Ascending aorta (tissue), 2 donors: ENCODE measurements at places on chromosomes 6 and 20. TPM values are rescaled to one million over a fixed set of nuclear protein-coding genes. Genes with fewer than 3 reads are reported as not detected.

GRCh38 chr6:119957195-119957594 is 607.6 kb upstream of the MAN1A1 start:
- DNase-seq: no peak
- H3K4me3 ChIP-seq: no peak overlapping the region
- no peak overlapping the region for H3K27ac ChIP-seq
- H3K4me1 ChIP-seq: no peaks in the 10 kb centered on the region
- H3K36me3 ChIP-seq: no peaks in the 10 kb centered on the region

Gene TFAP2A
- 0.21 TPM for total RNA-seq

Gene HLA-G
- total RNA-seq: not detected

DNA sequence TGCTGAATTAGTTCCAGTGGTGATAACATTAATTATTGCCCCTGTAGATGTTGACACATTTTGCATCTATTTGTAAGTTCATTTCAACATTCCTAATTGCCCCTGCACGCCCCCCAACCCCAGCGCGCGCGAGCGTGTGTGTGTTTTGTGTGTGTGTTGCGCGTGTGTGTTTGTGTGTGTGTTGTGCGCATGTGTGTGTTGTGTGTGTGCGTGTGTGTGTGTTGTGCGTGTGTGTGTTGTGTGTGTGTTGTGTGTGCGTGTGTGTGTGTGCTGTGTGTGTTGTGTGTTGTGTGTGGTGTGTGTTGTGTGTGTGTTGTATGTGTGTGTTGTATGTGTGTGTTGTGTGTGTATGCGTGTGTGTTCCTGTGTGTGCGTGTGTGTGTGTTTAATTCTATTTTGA is 245.7 kb upstream of the GMDS start:
- H3K4me3 ChIP-seq: no peak overlapping the region
- no peak overlapping the region for H3K27ac ChIP-seq
- H3K36me3 ChIP-seq: no peaks in the 10 kb centered on the region
- no peak for DNase-seq
- no peaks in the 10 kb centered on the region for H3K4me1 ChIP-seq
- H3K27me3 ChIP-seq: no peaks in the 10 kb centered on the region

DNA sequence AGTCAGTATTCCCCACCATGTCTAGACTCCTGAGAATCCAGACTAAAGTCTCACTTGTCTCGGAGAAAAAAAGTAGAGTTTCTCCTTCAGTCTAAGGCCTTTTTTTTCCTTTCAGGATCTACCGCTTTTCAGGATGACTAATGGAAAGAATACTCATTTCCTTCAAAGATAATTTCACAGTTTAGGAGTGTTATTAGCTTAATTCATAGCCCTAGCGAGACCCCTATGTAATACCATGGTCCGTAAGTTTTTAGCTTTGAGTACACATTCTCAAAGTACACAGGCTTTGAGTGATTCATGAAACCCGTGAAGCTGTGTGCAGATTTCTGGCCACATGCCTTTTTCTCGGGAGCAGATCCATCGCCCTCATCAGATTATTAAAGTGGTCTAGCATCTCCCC is 133.1 kb downstream of the SOX4 start:
- no peak for DNase-seq
- no peak overlapping the region for H3K4me3 ChIP-seq
- H3K27ac ChIP-seq: no peak overlapping the region
- H3K27me3 ChIP-seq: no peaks in the 10 kb centered on the region
- no peaks in the 10 kb centered on the region for H3K36me3 ChIP-seq
- H3K4me1 ChIP-seq: peaks cover 11% of the 10 kb centered on the region

GRCh38 chr6:33077908-33078307 is 2.1 kb downstream of the HLA-DPB1 start:
- H3K4me3 ChIP-seq: no peak overlapping the region
- no peaks in the 10 kb centered on the region for H3K27me3 ChIP-seq
- no peaks in the 10 kb centered on the region for H3K36me3 ChIP-seq
- no peak for DNase-seq
- H3K27ac ChIP-seq: no peak overlapping the region
- H3K4me1 ChIP-seq: peaks cover 3% of the 10 kb centered on the region

Gene DSP
- 7.2 TPM for total RNA-seq

Gene CDSN
- not detected for total RNA-seq

GRCh38 chr6:143283887-143284645 is 166.4 kb downstream of the ADAT2 start:
- H3K4me1 ChIP-seq: no peaks in the 10 kb centered on the region
- no peak for DNase-seq
- no peaks in the 10 kb centered on the region for H3K27me3 ChIP-seq
- H3K4me3 ChIP-seq: peak overlapping the region; percentile 26
- peak overlapping the region; percentile 62 for H3K27ac ChIP-seq
- no peaks in the 10 kb centered on the region for H3K36me3 ChIP-seq

DNA sequence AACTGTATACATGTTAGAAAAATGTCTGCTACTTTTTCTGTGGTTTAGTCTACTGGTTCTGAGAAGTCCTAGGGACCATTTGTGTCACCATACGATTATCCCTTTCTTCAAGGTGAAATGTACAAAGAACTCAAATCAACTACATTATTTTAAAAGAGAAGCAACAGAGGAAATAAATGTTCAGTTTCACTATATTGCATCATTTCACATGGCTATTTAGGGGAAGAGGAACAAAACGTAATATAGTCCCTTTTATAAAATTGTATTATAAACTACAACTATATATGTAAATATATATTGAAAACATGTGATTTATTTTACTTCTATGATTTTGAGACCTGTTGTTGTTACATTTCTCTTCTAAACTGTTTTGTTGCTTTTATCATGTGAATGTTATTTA is 1308.0 kb downstream of the EPHA7 start:
- no peak for DNase-seq
- no peaks in the 10 kb centered on the region for H3K27me3 ChIP-seq
- H3K4me3 ChIP-seq: no peak overlapping the region
- no peak overlapping the region for H3K27ac ChIP-seq
- no peaks in the 10 kb centered on the region for H3K36me3 ChIP-seq
- no peaks in the 10 kb centered on the region for H3K4me1 ChIP-seq

DNA sequence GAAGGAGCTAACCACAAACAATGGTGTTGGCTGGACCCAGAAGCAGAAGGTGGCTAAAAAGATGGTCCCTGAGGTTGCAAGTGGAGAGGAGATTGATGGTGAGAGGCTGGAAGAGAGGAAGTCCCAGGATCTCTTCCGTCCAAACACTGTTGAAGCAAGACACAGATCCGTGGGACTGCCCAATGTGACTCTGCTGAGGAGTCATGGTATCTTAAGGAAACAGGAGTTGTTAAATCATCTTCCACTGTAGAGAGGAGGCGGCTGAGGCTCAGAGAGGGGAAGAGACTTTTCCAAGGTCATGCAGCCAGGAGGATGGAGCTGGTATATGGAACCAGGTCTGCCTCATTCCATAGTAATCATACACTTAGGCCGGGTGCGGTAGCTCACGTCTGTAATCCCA is 4.1 kb upstream of the ZNF335 start:
- no peak overlapping the region for H3K4me3 ChIP-seq
- H3K36me3 ChIP-seq: no peaks in the 10 kb centered on the region
- DNase-seq: peak; percentile 52
- H3K27ac ChIP-seq: no peak overlapping the region
- H3K4me1 ChIP-seq: peaks cover 7% of the 10 kb centered on the region

GRCh38 chr6:92196325-92196724 is 1223.0 kb downstream of the EPHA7 start:
- no peak for DNase-seq
- H3K36me3 ChIP-seq: no peaks in the 10 kb centered on the region
- H3K27me3 ChIP-seq: no peaks in the 10 kb centered on the region
- H3K4me1 ChIP-seq: no peaks in the 10 kb centered on the region
- H3K27ac ChIP-seq: no peak overlapping the region
- no peak overlapping the region for H3K4me3 ChIP-seq

Gene ADGRB3
- 4.4 TPM for total RNA-seq

GRCh38 chr6:66200390-66200789 is 493.4 kb upstream of the EYS start:
- H3K4me1 ChIP-seq: no peaks in the 10 kb centered on the region
- DNase-seq: no peak
- no peak overlapping the region for H3K4me3 ChIP-seq
- H3K36me3 ChIP-seq: no peaks in the 10 kb centered on the region

DNA sequence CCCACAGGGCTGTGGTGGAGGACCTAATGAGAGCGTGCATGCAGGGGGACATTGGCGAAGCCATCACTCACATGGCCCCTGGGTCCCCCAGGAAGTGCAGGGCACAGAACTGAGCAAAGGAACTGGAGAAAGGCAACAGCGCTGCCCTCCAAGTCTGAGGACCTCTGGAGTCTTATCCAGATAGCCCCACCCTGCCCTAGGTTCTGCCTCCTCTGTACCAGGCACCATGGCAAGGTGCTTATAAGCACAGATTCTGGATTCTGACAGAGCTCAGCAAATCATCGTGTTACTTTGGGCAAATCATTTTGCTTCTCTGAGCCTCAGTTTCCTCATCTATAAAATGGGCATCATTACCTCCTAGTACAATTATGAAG is 44.5 kb downstream of the SLC13A3 start:
- H3K27ac ChIP-seq: no peak overlapping the region
- no peak for DNase-seq
- no peak overlapping the region for H3K4me3 ChIP-seq
- no peaks in the 10 kb centered on the region for H3K36me3 ChIP-seq
- no peaks in the 10 kb centered on the region for H3K4me1 ChIP-seq

Gene MTHFD1L
- 10.4 TPM for total RNA-seq

DNA sequence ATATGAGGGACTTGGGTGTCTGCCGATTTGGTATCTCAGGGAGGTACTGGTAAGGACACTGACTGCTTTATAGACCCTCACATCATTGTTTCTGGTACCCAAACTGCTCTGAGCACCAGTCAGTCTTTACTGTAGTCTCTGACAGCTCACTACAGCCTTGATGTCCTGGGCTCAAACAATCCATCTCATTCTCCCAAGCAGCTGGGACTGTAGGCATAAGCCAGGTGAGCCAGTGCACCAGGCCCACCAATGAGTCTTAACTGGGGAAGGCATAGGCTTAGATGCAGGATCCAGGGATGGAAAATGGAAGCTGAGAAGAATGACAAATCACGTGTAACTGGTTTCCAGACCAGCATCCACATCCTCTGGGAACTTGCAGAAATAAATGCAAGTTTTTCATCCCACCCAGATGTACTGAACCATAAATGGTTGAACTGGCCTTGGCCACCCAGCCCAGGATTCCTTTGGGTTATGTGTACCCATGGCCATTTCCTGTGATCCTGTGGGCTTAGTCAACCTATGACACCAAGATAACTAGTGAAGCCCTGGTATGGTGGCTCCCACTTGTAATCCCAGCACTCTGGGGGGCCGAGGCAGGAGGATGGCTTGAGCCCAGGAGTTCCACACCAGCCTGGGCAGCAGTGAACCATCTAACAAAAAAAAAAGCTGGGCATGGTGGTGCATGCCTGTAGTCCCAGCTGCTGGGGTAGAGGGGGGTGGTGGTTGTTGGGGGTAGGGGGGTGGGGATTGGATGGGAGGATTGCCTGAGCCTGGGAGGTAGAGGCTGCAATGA is 5.8 kb downstream of the TUBB start:
- H3K27me3 ChIP-seq: no peaks in the 10 kb centered on the region
- peaks cover 84% of the 10 kb centered on the region for H3K36me3 ChIP-seq
- DNase-seq: no peak

- no peaks in the 10 kb centered on the region for H3K36me3 ChIP-seq
- no peak for DNase-seq
- no peak overlapping the region for H3K4me3 ChIP-seq
- H3K27ac ChIP-seq: no peak overlapping the region
- no peaks in the 10 kb centered on the region for H3K4me1 ChIP-seq
- H3K27me3 ChIP-seq: no peaks in the 10 kb centered on the region
Observed at GRCh38 chr6:116625872-116626271, 9.6 kb downstream of the RSPH4A start.

DNA sequence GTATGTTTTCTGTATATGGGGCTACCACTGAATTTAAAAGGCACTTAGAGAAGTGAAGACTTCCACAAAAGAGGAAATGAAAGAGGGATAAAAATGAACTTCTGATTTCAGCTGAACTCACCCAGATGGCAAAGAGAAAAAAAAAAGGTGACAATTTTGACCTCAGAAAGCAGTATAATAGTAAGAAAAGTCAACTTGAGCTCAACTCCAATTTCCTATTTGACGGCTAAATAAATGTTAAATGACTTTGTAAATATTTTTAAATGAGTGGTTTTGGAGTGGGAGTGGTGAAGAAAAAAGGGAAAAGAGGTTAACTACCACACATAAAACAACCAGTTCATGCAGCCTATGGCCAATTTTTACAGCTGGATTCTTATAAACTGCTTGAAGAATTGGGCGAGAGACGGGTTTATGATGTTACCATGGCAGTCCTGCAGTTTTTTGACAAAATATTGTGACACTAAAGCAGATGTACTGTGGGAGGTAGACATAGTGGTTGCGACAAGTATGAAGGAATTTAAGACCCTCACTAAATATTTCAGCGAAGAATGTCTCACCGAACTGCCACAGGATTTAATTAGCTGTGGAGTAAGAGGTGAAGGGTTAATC is 49.8 kb upstream of the ADTRP start:
- H3K4me3 ChIP-seq: no peak overlapping the region
- no peaks in the 10 kb centered on the region for H3K4me1 ChIP-seq
- no peaks in the 10 kb centered on the region for H3K36me3 ChIP-seq
- H3K27me3 ChIP-seq: no peaks in the 10 kb centered on the region
- no peak overlapping the region for H3K27ac ChIP-seq
- no peak for DNase-seq

DNA sequence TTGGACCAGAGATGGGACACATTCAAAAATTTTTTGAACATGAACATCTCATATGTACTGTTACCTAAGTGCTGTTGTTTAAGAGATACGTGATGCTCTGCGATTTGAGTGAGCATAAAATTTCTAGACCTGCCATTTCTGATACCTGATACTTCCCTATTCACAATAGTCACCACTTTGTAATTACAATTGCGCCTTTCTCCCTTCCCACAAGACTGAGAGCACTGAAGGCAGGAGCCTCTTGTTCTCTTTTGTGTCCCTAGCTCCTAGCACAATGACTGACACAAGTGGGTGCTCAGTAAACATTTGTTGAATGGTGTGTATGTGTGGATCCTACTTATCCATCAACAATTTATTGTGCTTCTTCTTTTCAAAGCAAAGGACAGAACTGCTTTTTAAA is 92.8 kb upstream of the TMEM30A start:
- H3K36me3 ChIP-seq: no peaks in the 10 kb centered on the region
- H3K4me3 ChIP-seq: no peak overlapping the region
- DNase-seq: no peak
- no peaks in the 10 kb centered on the region for H3K4me1 ChIP-seq

GRCh38 chr6:142810952-142811514 is 133.9 kb downstream of the HIVEP2 start:
- H3K36me3 ChIP-seq: no peaks in the 10 kb centered on the region
- no peaks in the 10 kb centered on the region for H3K4me1 ChIP-seq
- H3K27me3 ChIP-seq: no peaks in the 10 kb centered on the region
- no peak for DNase-seq
- H3K4me3 ChIP-seq: no peak overlapping the region

- peaks cover 21% of the 10 kb centered on the region for H3K4me1 ChIP-seq
- DNase-seq: no peak
- no peak overlapping the region for H3K27ac ChIP-seq
- no peaks in the 10 kb centered on the region for H3K27me3 ChIP-seq
- H3K4me3 ChIP-seq: no peak overlapping the region
Observed at GRCh38 chr6:150934380-150934779, 68.9 kb downstream of the MTHFD1L start.

Gene NR2E1
- not detected for total RNA-seq
